GM18507 (cell line): ENCODE measurements at places on chromosomes 7 and 10.
A peak's percentile ranks its signal among the peaks of the same experiment; 100 is the strongest.

GRCh38 chr7:17640730-17641377 is 299.4 kb downstream of the SNX13 start:
- DNase-seq = peak; percentile 2

GRCh38 chr7:49308787-49309186 is 384.4 kb downstream of the CDC14C start:
- no peak for DNase-seq

- DNase-seq = peak; percentile 45
Measured at GRCh38 chr7:102211590-102212550, 74.8 kb upstream of the SH2B2 start.

DNA sequence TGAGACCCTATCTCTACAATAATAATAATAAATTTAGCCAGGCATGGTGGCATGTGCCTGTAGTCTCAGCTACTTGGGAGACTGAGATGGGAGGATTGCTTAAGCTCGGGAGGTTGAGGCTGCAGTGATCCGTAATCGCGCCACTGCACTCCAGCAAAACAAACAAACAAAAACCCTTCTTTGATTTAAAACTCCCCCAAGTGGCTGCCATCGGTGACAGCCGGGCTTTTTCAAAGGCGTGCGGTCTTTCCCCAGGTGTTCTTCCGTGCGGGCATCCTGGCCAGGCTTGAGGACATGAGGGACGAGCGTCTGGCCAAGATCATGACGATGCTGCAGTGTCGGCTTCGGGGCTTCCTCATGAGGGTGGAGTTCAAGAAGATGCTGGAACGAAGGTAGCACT is 1.9 kb upstream of the MYH16 start:
- DNase-seq = no peak

- no peak for DNase-seq
Measured at GRCh38 chr10:120746001-120746777, 105.0 kb upstream of the WDR11 start.

- no peak for DNase-seq
Measured at GRCh38 chr10:110032801-110033700, 25.3 kb downstream of the ADD3 start.

GRCh38 chr10:8279598-8279997 is 225.1 kb downstream of the GATA3 start:
- DNase-seq = no peak

DNA sequence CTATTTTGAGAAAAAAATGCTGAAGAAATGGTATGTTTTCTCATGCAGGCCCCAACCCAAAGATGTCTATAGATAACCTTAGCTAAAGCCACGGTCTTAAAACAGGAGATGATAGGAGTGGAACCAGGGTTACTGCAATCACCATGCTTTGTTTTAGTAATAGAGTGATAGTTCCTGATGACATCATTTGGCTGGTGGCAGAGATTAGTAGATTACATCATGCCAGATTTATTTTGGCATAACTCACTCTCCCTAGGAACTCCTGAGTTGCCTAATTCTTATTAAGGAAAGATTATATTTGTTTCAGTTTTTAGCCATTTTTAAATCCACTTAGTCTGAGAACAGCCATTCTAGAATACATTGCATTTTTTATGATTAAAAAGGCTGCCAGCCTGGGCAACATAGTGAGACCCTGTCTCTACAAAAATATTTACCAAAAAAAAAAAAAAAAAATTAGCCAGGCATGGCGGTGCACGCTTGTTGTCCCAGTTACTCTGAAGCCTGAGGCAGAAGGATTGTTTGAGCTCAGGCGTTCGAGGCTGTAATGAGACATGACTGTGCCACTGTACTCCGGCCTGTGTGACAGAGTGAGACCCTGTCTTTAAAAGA is 17.8 kb downstream of the ENO4 start:
- DNase-seq = no peak

DNA sequence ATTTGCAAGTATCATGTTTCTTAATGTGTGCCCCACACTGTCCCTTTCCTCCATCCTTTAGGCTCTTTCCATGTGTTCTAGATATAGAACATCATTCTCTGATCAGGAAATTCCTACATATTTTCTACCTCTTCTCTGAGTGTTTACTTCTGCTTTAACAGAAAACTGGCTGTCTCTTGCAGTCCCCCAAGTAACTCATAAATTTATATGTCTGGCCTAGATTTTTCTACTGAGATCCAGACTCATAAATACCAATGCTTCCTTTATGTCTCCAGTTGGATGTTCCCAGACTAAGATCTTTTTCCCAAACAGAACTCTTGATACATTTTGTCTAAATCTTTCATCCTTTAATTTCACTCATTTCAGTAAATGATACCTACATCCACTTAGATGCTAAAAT is 181.8 kb downstream of the CDK14 start:
- DNase-seq = no peak

DNA sequence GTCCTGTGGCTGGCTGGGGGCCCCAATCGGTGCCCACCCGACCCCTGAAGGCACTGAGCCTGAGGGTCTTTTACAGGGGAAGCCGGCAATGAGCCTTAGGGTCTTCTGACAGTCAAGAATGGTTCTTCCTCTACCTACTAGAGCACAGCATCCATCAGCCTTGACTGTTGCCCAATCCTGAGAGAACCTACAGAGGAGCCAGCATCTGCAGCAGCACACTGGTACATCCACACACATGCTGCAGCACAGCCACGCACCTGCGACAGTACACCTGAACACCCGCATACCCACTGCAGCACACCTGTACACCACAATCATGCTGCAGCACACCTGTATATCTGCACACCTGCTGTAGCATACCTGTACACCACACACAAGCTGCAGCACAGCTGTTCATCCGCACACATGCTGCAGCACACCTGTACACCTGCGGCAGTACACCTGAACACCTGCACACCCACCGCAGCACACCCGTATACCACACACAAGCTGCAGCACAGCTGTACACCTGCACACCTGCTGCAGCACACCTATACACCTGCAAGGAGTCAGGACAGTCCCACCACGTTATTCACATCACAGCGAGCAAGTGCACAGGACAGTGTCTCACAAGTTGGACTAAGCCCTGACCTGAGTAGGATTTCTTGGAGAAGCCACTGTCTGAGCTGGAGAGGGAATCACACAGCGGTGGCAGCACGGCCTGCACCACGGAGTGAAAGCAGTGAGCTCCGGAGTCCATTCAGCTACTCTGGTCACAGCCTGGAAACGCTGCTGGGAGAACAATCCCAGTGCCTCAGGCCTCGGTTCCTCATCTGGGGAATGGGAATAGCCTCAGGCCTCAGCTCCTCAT is 56.4 kb downstream of the VIPR2 start:
- no peak for DNase-seq

DNA sequence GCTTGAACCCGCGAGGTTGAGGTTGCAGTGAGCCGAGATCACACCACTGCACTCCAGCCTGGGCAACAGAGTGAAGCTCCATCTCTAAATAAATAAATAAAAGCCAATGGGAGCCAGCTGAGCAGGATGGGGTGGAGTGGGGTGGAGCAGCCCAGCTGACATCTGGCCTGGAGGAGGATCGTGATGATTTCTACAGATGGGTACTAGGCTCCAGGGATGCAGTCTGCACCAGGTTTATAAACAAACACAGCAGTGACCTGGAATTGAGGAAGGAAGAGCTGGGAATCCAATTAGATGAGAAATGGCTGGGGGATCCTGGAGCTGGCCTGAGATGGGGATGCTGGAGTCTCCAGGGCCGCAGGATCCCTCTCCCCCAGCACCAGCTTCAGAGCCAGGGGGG is 7.3 kb upstream of the GRIFIN start:
- no peak for DNase-seq

DNA sequence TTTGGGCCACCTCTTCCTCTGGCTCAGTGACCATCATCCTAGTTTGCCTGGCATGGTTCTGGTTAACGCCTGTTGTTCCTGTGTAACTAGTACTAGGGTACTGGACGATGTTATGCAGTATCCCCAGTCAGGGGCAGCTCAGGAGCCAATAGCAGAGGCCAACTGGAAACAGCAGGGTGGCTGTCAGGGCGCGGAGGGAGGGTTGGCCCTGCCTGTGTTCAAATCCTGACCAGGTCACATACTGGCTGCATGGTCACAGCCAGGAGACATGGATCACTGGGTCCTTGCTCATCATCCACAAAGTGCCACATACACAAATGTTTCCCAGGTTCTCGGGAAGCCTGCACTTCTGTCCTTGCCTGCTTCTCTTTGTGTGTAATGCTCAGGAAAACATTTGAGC is 12.3 kb upstream of the RBP3 start:
- DNase-seq = no peak

DNA sequence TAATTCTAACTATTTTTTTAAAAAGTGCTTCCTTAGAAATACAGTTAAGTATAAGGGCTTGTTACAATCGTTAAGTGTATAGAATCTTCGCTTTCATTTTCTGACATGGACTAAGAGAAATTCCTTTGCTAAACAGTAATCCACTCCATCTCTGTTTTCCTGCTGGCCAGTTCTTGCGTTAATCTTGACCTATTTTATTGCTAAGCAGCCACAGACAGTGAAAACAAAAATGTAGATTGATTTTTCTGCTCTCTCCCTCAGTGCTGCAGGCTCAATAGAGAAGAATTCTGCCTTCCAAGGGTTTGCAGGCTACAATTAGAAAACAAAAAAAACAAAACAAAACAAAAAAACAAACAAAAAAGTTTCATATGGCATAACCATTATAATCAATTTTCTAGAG is 310.4 kb upstream of the ADARB2 start:
- DNase-seq = no peak

GRCh38 chr7:23938937-23939552 is 229.0 kb downstream of the STK31 start:
- peak; percentile 2 for DNase-seq

DNA sequence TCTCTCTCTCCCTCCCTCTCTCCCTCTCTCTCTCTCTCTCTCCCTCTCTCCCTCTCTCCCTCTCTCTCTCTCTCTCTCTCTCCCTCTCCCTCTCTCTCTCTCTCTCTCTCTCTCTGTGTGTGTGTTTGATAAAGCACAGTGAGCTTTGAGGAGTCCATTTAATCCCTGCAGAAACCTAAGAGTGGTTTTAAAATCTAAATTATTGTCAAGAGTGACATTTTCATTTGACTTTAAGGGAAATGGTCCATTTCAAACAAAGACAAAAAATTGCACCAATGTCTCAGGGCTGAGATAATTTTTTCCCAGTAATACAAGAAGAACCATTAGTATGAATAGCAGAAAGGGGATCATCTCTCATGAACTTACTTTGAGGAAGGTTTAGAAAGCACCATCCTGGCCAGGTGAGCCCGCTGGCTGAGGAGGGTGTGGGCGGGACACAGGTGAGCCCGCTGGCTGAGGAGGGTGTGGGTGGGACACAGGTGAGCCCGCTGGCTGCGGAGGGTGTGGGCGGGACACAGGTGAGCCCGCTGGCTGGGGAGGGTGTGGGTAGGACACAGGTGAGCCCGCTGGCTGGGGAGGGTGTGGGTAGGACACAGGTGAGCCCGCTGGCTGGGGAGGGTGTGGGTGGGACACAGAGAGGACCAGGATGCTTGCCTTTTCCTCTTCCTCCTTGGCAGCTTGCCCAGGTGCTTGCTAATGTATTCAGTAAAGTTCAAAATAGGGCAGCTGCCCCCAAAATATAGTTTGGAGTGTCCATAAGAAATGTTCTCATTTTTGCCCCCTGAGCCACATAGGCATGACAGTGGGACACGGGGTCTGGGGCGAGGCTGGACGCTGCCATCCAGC is 125.0 kb downstream of the DNAJB6 start:
- no peak for DNase-seq

DNA sequence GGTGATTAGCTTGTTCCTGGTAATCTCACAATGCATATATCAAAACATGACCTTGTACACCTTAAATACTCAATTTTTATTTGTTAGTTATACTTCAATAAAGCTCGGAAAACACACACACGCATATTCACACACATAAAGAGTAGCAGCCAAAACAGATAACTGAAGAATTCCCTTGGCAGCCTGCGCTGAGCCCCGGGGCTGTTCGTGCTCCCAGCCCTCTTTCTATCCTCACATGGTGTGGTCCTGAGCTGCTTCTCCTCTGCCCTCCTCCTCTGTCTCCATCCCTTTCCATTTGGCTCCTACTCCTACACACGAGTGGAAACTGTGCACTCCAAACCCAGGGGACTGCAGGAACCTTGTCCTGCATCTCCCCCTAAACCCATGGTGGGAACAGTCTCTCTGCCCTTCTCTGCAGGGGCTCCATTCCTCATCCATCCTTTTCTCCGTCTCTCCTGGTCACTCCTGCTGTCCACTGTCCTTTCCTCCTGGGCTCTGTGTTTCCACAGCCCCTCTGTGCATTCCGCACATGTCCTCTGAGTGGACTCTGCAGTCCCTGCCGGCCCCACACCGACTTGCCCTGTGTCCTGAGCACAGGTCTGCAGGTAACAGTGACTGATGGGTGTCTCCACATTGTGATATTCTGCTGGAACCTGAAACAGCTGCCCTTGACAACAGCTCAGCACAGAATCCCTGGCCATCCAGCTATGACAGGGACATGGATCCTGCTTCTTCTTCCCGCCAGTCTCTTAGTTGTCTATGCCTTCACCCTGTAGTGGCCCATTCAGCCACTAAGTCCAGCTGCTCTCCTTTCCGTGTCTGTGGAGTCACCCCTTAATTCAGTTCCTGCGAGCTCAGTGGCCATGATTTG is 216.8 kb upstream of the ZNF32 start:
- DNase-seq = no peak

GRCh38 chr10:97101166-97101940 is 84.4 kb downstream of the SLIT1 start:
- DNase-seq = no peak

- DNase-seq = no peak
Measured at GRCh38 chr10:78250313-78251015, 216.8 kb downstream of the RPS24 start.

DNA sequence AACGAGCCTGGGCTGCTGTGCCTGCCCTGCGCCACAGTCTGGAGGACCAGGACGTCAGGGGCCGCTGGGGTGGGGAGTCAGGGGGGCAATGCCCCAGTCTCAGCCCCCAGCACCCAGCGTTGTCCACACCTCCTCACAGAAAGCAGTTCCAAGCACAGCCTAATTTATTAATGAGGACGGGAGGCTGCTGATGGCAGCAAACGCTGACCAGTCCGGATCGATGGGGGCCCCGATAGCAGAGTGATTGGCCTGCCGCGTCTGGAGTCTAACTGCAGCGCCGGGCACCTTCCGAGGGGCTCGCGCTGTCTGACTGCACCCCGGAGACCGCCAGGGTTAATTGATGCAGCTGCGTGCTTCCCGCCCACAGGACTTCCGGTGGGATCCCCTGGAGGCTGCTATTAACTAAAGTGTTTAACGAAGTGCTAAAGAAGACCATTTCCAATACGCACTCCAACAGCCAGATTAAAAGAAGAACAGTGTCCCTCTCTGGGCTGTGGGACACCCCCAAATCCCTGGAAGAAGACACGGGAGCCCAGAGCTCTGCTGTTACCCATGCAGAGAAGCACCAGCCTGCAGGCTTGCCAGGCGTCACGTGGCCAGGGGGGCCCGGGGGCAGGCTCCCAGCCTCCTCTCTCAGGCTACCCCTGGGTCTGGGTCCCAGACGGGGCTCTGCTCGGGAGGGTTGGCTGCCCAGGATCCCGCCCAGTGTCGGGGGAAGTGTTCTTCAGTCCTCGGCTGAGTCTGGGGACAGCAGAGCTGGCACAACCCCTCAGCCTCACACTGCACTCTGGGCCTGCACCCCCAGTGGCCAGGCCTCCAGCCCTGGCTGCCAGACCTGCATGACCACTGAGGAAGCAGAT is 63.8 kb downstream of the MICALL2 start:
- DNase-seq = no peak
